ENCODE measurements at places on chromosomes 1 and 21.

GRCh38 chr21:32975811-32976431, 49.8 kb upstream of the OLIG2 start:
- DNase-seq, result no peak

DNA sequence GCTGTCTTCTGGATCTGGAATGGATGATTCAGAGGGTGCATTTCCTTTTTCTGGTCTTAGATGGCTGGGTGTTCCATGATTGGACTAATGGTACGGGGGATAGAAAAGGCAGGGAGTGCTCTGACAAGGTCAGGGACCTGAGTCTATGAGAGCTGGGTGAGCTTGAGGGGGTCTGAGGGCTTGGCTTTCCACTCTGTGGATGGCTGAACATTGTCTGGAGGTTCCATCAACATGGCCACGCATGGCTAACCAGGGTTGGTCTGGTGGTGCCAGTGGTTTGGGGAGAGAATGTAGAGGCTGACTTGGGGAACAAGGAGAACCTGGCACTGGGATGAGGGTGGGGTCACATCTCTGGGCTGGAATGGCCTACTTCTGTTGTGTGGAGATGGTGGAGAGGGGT, 41.5 kb upstream of the TSPAN2 start:
- no peak for DNase-seq

DNA sequence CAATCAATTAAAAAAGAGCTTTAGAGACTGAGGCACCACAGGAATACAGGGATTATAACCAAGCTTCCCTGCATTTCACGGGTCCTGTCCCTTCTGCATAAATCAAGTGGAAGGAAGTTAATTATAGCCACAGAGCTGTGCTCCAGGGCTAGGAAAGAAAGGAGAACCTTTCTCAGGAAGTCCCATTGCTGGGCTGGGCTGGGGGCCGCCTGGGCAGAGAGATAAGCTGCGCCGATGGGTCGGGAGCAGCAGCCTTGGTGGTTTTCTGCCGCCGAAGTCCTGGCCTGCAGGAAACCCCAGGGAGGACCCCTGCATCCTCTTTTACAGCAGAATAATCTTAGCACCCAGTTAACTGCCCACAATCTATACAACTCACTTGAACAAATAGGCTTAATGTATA, 12.6 kb upstream of the CD34 start:
- DNase-seq, result no peak

DNA sequence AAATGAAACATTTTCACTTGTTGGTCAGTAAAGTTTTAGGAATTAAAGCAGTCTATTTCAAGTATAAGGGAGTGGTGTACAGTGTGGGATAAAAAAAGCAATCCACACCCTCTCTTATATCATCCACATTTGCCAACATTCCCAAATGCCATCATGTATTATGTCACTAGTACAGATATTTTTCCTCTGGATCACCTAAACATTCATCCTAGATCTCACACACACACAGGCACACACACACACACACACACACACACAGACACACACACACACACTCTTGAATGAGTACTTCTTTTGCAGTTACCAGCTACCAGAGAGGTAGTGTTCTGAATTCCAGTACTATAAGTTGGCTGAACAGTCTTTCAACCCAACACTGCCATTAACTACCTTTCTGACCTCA, 1369.1 kb upstream of the ADGRL4 start:
- DNase-seq, result peak; percentile 19

DNA sequence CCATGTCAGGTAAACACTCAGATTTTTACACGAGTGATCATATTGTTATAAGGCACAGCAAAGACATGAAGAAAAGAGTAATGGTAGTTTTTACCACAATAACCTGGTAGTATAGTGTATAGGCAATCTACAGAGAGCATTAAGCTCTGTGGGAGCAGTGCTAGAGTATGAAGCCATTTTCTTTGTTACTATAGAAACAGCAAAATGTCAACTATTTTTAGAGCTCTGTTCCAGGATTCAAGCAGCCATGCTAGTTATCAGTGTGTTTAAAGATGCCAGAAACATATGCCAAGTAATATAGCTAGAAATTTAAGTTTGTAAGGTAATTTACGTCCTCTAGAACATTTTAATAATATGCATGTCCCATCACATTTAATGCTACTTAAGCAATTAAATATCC, 77.6 kb upstream of the RGS18 start:
- DNase-seq, result no peak

GRCh38 chr1:33119532-33120217, 38.7 kb downstream of the AZIN2 start:
- no peak for DNase-seq

GRCh38 chr1:82598337-82598736, 797.6 kb downstream of the ADGRL2 start:
- DNase-seq, result no peak

- no peak for DNase-seq
These were observed 40.9 kb downstream of the RAP1A start for GRCh38 chr1:111660204-111661150.

DNA sequence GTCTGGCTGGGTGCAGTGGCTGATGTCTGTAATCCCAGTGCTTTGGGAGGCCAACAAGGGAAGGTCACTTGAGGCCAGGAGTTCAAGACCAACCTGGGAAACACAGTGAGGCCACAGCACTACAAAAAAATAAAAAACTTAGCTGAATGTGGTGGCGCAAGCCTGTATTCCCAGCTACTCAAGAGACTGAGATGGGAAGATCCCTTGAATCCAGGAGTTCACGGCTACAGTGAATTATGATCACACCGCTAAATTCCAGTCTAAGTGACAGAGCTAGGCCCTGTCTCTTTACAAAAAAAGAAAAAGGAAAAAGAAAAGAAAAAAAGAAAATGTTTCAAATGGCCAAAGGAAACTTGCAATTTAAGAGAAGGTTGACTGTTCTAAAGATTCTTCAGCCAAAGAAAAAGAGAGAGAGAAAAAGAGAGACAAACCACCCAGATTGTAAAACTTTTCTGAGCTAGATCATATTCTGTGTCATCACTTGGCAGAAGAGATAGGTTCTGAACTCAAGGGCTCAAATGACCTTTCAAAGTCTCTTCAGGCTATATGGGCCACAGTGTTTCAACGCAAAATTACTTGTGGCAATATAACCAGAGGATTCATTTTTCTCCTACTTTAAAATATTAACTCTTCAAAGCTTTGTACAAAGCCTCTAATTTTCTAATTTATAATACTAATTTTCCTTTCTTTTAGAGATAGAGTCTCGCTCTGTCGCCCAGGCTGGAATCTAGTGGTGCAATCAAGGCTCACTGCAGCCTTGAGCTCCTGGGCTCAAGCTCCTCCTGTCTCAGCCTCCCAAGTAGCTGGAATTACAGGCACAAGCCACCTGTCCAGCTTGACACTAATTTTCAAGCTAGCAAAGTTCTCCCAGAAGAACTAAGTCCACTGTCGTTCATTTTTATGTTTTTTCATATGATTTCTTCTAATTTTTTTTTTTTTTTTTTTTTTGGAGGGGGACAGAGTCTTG, 20.5 kb downstream of the ARID4B start:
- no peak for DNase-seq

- DNase-seq, result no peak
These were observed 207.9 kb downstream of the PTPRU start for GRCh38 chr1:29444081-29444715.

GRCh38 chr1:12475530-12475934, 142.5 kb downstream of the DHRS3 start:
- no peak for DNase-seq

DNA sequence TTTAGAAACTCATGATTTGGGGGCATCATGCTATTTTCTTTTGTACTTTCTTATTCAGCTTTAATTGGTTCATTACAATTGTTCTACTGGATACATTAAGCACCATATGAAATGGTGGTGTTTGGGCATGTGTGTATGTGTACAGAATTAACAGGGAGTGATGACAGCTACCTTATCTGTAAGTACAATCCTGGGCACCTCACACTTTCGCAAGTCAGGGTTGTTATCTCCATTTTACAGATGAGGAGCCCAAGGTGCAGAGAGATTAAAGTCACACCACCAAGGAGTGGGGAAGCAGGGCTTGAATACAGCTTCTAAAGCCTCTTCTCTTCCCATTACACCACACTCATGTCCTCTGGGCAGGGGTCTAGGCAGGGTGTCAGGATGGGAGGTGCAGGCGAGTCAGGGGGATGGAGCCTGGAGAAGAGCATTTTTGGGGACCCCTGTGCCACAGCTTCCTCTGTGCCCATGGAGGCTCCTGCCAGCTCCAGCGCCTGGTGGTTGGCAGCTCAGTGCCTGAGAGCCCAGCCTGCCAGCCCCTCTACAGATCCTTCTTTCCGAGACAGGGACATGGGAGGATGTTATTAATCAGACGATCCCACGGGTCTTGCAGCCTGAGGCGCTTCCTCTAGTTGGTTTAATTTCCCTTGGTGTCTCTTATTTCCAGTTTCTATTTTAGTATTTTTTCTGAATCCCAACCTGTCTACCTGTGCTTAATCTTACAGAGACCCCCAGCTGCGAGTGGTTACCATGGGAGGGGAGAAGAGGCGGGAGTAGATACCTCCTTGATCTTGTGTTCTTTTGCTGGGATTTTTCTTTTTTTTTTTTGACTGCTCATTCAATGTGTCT, 126.2 kb upstream of the CD34 start:
- DNase-seq, result no peak

- DNase-seq, result no peak
These were observed 109.5 kb upstream of the ZNF648 start for GRCh38 chr1:182170891-182171461.

- no peak for DNase-seq
These were observed 9.2 kb downstream of the PHLDA3 start for GRCh38 chr1:201459775-201460174.

DNA sequence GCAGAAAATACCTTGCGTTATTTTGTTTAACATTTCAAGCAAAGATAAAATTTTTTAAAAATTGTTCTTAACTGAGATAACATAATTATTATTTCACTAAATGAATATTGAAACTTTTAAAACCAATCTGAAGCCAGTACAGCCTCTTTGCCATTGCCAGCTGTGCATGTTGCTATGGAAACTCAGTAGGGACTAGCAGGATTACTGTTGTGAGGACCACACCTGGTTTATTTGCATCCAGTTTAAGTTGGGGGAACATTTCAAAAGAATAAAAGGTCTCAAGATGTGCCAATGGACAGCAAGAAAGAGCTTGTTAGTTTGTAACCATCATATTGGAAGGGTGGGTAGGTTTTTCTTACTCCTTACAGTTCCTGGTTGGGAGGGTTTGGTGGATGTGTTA, 80.7 kb downstream of the POU2F1 start:
- DNase-seq, result no peak

- DNase-seq, result no peak
These were observed 17.0 kb upstream of the REG4 start for GRCh38 chr1:119828266-119828665.

All from H54 (cell line).